Stimulated activated CD8-positive, alpha-beta memory T cell treated with anti-CD3 and anti-CD28 coated beads, Interleukin-2, amount 100 ng/mL, for 48 hours (primary cell): ENCODE measurements at places on chromosomes 7 and 10.

DNA sequence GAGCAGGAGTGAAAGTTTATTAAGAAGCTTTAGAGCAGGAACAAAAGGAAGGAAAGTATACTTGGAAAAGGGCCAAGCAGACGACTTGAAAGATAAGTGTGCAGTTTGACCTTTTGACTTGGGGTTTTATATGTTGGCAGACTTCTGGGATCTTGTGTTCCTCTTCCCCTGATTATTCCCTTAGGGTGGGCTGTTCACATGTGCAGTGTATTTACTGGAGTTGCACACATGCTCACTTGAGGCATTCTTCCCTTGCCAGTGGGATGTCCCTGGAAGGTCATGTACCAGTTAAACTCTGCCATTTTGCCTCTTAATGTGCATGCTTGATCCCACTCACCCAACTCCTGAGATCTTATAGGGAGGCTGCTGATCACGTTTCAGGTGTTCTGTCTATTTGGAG is 23.4 kb upstream of the ARHGAP12 start:
- no peak for DNase-seq

GRCh38 chr10:5961405-5962100 is 15.8 kb downstream of the IL15RA start:
- no peak for DNase-seq

- no peak for DNase-seq
Measured at GRCh38 chr7:65475040-65475726, 101.5 kb downstream of the ZNF92 start.

DNA sequence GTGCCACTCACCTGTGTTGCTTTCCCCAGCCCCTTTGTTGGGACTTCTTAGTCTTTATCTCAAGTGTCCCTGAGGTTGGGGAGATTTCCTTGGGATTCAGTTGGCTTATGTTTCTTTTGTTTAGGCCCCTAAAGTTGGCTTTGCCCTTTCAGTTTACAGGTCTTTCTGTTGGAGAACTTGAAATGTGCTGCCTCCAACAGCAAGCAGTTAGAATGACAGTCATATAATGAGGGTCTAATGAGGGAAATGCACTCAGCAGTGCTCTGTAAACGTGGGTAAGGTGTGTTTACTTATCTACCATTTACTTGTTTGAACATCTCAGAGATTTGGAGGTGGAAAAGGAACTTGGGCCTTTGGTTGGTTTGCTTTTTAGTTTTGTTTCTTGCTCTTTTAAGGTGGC is 191.4 kb upstream of the STK17A start:
- DNase-seq = no peak

- no peak for DNase-seq
Measured at GRCh38 chr10:7662522-7662921, 4.2 kb downstream of the ITIH5 start.
